CD4-positive, alpha-beta T cell treated with Interferon alpha-2 for 1 hour (primary cell): ENCODE measurements at places on chromosomes 3 and 15.
A peak's percentile ranks its signal among the peaks of the same experiment; 100 is the strongest.

- DNase-seq: no peak
Measured at GRCh38 chr3:105758451-105758850, 110.4 kb downstream of the CBLB start.

DNA sequence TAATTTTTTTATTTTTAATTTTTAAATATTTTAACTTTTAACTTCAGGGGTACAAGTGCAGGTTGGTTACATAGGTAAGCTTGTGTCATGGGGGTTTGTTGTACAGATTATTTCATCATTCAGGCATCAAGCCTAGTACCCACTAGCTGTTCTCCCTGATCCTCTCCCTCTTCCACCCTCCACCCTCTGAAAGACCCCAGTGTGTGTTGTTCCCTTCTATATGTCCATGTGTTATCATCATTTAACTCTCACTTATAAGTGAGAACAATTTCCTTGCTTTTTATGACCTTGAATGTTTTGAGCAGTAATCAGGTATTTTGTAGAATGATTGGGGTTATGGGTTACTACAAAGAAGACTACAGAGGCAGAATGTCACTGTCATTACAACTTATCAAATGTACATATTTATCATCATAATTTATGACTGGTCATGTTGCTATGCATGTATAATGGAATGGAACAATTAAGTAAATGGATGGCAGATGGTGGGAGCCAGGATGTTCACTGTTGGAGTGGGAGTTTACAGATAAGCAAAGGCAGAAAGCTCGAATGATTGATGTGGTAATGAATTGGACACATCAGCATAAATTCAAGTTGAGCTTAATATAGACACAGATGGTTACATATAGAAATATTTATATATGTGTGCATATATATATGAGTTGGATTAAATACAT, 563.8 kb upstream of the ROBO1 start:
- no peak for DNase-seq

- DNase-seq: no peak
Measured at GRCh38 chr3:50248387-50248786, 12.4 kb downstream of the GNAI2 start.

GRCh38 chr15:49715211-49715610, 94.4 kb downstream of the DTWD1 start:
- no peak for DNase-seq

DNA sequence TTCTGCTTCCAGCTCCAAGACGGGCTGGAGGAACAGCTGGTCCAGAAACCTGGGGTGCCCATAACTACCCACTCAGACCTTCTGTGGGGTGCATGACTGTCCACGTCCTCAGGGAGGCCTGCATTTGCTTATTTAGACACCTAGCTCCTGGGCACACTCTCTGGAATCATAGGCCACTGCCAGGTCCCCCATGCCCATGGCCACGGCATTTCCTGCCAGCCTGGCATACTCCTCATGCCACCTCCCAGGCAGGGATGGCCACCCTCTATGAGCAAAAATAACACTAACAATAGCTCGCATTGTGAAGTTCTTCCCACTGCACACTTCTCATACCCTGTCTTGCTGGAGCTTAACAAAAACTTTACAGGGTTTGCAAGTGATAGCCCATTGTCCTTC, 166.9 kb upstream of the TPM1 start:
- no peak for DNase-seq

DNA sequence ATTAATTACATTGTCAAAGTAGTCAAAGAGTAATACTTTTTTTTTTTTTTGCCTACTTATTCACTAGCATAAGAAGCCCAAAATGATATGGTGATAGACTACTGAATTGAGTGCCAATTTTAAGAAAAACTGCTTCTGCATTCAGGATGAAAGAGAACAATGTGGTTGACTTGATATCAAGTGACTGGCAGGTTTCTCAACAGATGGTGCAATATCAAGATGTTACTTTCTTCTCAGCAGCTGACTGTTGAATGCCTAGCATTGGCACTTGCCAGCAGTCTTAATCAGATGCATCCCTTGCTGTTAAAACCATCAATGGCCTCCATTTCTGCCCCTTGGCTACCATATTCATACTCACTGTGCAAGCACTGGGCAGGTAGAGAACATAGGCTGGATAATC, 863.2 kb downstream of the GBE1 start:
- no peak for DNase-seq

- peak; percentile 54 for DNase-seq
Measured at GRCh38 chr15:77118882-77119321, 48.0 kb upstream of the TSPAN3 start.

DNA sequence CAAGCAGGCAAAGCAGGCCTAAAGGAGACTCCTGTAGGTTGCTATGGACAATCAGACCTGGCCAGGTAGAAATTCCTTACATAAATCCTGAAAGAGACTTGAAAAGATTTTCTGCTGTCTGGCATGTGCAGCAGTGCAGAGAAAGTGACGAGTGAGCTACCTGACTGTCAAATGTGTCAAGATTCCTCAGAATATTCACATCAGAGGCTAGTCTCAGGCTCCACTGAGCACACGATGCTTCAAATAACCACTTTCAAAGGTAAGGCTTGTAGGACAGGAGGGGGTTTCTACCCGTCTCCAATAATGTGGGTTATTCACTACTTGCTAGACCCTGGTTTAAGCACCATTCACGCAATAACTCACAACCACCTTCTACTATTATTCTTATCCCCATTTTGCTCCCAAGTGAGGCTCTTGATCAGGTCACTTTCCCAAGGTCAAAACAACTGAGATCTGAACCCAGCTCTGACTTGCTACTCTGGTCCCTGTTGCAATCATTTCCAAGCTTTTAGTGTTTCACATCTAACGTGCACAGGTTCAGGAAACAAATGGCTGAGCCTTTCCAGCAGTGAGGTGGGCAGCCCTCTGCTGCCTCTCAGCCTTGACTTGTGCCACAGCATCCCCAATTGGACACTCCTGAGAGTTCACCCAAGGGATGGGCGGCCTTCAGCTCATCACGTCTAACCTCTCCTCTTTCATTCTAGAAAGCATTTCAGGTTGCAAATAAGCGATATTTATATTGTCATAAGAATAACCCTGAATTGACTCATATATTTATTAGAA, 329.9 kb upstream of the WNT5A start:
- no peak for DNase-seq

- DNase-seq: no peak
Measured at GRCh38 chr15:61227950-61228936, 859 bp downstream of the RORA start.

- no peak for DNase-seq
Measured at GRCh38 chr3:172938788-172939187, 188.3 kb downstream of the ECT2 start.

GRCh38 chr15:39403640-39404117, 177.2 kb upstream of the THBS1 start:
- no peak for DNase-seq

DNA sequence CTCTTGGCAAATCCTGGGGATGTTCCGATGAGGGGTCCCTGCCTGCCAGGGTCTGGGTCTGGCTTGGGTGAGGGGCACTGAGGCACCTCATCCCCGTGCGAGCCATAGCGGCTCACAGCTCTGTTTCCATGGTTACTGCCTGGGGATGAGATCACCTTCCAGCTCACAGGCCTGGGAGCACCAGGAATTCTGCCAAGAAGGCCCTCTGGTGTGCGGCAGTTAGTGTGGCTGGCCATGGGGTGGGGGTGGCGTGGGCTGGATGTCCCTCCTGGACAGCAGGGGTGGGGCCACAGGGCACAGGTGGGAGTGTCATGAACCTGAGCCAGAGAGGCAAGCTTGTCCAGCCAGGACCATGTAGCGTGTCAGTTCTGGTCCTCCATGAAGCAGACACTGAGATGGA, 22.1 kb upstream of the PRR23E start:
- no peak for DNase-seq
